ENCODE measurements at places on chromosomes 1 and 21.

DNA sequence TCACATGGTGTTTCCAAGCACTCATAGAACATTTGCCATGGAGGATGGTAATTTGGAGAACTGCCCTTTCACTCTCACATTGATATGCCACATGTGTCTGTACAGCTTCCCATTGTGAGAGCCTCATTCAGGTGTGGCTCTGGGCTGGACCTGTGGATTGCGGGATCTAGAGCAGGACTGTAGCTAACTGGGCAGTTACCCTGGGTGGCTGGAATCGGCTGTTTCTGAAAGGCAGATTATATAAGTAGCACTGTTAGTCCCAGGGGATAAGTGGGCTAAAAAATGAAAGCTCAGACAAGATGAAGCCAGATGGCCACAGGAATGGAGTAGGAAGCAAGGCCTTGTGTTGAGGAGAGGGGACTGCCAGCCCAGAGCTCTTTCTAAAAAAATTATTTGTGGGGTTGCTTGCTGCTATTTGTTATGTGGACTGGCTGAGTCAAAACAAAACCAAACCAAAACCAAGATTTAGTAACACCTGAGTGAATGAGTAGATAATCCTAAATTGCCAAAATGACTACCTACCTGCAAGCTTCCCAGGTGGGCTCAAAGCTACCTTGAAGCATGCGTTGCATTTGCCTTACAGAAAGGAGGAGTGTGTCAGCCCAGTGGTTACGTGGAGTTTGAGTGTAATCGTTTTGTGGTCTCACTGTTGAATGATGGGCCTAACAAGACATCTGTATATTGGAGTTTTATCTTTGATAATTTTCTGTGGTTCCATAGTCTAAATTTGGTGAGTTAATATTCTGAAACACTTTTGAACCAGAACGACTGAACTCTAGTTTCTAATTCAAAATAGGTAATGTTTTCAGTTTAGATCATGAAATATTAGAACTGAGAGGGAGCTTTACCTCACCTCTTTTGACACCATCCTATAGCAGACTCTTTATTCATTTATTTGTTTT lies 58.0 kb downstream of the SDCCAG8 start:
- no peak for DNase-seq

DNA sequence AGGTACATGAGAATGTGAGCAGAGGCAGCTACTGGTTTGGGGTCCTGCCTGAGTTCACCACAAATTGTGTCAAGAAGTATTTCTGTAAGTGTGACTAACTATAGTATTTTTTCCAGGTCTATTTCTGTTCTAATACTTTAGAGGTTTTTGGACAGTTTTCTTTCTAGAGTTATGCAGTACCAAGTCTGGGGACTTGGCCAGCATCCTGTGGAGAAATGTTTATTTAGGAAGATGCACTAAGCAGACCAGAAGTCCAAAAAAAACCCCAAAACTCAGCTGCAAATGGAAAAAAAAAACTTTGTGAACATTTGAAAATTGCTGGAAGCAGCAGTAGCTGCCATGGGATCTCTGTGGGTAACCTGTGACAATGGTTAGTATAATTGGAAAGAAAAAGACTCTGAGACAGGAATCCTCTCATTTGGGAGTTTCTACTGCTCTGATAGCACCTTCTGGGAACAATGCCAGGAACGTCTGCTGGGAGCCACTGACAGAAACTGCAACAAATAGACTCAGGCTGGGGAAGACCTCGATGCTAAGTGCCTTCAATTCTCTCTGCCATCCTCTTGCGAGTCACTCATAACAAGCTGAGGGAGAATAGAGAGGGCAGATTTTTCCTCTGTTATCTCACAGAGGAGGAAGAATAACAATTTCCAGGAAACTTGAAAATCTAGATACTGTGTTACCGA lies 37.6 kb downstream of the OR10R2 start:
- DNase-seq = no peak

GRCh38 chr1:213054733-213055591 lies 3.9 kb downstream of the RPS6KC1 start:
- DNase-seq = no peak

DNA sequence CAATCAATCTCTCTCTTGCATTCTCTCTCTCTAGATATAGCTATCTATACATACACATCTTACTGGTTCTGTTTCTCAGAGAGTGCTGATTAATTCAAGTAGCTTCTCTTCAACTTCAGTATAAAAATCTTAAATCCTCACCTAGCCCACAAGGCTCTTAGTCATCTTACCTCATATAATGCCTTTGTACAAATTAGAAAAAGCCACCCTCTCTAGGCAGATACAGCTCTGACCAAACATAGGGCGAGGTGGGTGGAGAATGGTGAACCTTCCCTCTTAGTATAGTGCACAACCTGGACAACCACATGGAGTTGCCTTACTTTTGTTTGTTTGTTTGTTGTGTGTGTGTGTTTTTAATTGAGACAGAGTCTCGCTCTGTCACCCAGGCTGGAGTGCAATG lies 5.1 kb upstream of the INAVA start:
- no peak for DNase-seq

- DNase-seq = no peak
Observed at GRCh38 chr21:44551340-44551961, at the start of gene KRTAP10-2. Gene KRTAP10-2, minus strand, starts transcription at chr21:44551505. Its CDS starts 47 bp downstream, at chr21:44551458.

GRCh38 chr1:42983693-42984092 lies 25.0 kb upstream of the SLC2A1 start:
- DNase-seq = no peak

DNA sequence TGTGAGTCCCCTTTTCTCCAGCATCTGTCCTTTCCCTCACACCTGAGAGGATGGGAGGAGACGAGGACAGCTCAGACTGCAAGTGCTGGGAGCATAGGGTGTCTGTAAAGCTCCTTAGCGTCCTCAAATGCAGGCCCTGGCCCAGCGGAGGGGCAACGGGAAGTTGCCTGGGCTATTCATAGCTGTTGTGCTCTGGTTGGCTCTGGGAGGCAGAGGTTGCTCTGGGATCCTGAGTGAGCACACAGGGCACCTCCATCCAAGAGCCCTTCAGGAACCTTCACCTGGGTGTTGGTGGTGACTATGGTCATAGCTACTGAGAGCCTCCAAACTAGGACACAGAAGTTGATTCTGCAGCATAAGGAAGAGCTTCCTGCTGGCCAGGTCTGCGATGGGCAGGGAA lies 2.6 kb downstream of the PADI1 start:
- DNase-seq = no peak

DNA sequence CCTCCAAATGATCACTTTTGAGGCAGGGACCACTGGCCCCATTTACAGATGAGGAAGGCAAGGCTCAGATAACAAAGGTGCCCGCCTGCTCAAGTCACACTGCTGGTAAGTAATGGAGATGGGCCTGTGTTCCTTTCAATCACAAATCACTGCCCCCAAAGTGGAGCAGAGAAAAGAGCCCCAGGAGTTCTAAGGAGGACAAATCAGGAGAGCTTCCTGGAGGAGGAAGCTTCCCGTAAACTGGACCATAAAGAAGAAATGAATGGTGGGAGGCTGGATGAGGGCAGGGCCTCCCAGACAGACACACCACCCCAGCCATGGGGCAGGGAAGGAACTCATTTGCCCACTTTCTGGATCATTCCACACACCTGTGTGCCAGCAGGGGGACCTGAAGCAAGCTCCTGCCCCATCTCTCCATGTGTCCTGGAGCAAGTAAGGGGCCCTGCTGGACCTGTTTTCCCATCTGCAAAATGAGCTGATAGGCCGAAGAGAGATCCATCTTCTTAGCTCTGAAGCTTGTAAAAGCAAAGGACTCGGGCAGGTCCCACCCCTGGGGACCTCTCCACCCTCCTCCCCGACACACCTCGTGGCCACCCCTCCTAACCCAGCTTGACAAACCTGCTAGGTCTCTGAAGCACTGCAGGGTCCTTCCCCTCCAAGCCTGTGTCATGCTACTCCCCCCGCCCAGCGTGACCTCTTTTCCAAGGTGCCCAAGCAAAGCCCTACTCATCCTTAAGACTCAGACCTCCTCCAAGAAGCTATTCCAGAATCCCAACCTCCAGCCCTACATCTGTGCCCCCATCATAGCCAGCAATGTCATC lies 5.5 kb downstream of the LAPTM5 start:
- DNase-seq = no peak

GRCh38 chr1:43327549-43328292 lies 9.9 kb upstream of the MPL start:
- DNase-seq = no peak

- DNase-seq = no peak
Observed at GRCh38 chr1:26616881-26617280, 78.9 kb upstream of the ARID1A start.

GRCh38 chr1:115815694-115816093 lies 25.2 kb downstream of the NHLH2 start:
- DNase-seq = no peak

- DNase-seq = no peak
Observed at GRCh38 chr1:70847013-70847412, 200.6 kb downstream of the PTGER3 start.

GRCh38 chr1:51100264-51100880 lies 1.7 kb upstream of the C1orf185 start:
- DNase-seq = no peak

- no peak for DNase-seq
Observed at GRCh38 chr1:228945885-228946284, 210.6 kb downstream of the RHOU start.

DNA sequence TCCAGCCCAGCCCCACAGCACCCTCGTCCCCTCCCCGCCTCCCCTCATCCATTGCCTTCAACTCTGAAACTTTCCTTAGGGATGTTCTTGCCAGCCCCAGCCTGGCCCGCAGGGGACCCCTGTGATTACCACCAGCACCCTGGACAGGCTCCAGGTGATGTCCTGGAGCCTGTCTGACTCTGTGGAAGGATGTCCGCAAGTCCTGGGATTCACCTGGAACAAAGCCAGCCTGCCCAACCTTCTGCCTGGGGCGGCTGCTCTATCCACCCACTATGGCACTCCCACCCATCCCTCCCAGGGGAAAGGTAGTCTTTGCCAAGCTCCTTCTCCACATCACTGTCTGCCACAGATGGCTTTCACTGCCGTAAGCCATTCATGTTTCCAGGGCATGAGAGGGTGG lies 24.4 kb upstream of the PTPRF start:
- no peak for DNase-seq

GRCh38 chr1:201713086-201713810 lies 115.7 kb upstream of the IPO9 start:
- no peak for DNase-seq

- no peak for DNase-seq
Observed at GRCh38 chr1:185062710-185063370, 17.5 kb downstream of the RNF2 start.

- no peak for DNase-seq
Observed at GRCh38 chr1:28229996-28230395, 2.8 kb downstream of the DNAJC8 start.

GRCh38 chr21:33380483-33380998 lies 22.7 kb upstream of the IFNGR2 start:
- peak; percentile 69 for DNase-seq

GRCh38 chr1:235127203-235127602 lies 1.4 kb downstream of the TOMM20 start:
- DNase-seq = no peak

- DNase-seq = no peak
Observed at GRCh38 chr1:203089651-203090045, 3.8 kb upstream of the MYOG start.

DNA sequence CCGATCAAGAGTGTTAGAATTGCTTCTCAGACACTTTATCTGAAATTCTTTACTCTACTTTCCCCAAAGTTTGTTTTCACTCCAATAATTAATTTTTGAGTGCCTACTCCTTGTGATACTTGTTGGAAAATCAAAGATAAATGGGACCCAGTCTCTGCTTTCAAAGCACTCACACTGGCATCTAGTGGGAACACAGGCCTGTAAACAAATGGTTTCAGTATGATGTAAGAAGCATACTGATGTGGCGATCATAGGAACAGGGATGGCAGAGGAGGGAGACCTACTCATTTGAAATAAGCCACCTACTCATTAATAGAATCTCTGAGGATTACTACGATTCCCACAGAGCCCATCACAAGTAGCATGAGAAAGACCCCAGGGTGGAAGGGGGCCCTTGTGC lies 273.7 kb upstream of the ST6GALNAC5 start:
- DNase-seq = no peak

GRCh38 chr1:216830424-216831210 lies 107.4 kb upstream of the ESRRG start:
- DNase-seq = no peak

GRCh38 chr1:115282807-115283208 lies 55.2 kb downstream of the NGF start:
- no peak for DNase-seq

GRCh38 chr1:85553416-85554335 lies 26.9 kb upstream of the CCN1 start:
- DNase-seq = no peak

- no peak for DNase-seq
Observed at GRCh38 chr1:2174348-2175054, 20.1 kb downstream of the FAAP20 start.

DNA sequence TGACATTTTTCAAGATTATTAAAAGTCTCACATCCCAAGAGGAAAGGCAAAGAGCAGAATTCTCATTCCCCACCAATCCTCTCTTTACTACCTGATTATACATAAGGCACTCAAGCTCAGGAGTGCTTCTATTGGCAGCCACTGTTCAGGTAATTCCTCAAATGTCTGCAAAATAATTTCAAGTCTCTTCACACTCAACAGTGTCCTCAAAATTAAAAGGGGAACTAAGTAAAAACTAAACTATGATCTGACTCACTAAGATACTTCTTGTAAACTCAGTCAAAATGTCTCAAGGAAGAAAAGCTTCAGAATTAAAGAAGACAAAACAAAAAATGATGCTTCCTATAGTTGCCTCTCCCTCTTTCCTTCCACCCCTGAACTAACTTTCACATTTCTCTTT lies 135.6 kb downstream of the GPATCH2 start:
- DNase-seq = no peak

GRCh38 chr1:212520746-212521145 lies 87.8 kb upstream of the ATF3 start:
- no peak for DNase-seq

GRCh38 chr1:31441073-31441472 lies 28.1 kb downstream of the SERINC2 start:
- DNase-seq = no peak

DNA sequence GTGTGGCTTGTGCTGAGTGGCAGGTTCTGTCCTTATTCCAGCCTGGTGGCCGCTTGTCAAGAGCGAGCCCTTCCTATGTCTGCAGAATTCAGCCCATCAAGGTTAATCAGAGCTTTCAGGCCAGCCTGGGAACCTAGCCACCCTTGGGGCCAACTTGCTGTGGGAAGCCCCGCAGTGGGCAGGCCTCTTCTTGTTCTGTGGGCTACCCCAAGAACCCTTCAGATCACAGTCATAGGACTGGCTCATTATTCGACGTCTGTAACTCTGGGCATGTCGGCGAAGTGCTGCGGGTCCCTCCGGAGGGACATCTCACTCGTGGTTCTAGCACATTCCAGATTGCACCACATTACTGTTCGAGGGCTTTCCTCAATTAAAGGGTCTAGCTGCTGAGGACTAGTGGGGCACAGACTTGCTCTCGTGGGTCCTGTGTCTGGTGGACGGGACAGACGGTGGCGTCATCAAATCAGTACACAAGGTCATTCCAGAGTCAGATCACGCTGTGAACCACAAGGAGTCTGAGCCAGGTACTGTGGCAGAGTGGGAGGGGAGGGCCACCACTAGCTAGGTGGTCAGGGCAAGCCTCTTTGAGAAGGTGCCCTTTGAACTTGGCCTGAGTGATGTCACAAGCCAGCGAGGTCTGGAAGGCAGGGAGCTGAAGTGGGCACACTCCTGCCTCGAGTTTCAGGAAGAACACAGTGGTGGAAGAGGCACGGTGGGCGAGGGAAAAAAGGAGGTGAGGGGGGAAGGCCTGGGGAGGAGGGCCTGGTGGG lies 20.3 kb upstream of the TNFRSF1B start:
- no peak for DNase-seq
